ENCODE measurements at places on chromosomes 13 and 19.
A peak's percentile ranks its signal among the peaks of the same experiment; 100 is the strongest.

- no peak for DNase-seq
Measured at GRCh38 chr13:100396776-100397175, 191.8 kb downstream of the GGACT start.

- no peak for DNase-seq
Measured at GRCh38 chr13:39967199-39967959, 311.9 kb downstream of the COG6 start.

GRCh38 chr19:50465000-50465399 lies 11.3 kb upstream of the EMC10 start:
- no peak for DNase-seq

DNA sequence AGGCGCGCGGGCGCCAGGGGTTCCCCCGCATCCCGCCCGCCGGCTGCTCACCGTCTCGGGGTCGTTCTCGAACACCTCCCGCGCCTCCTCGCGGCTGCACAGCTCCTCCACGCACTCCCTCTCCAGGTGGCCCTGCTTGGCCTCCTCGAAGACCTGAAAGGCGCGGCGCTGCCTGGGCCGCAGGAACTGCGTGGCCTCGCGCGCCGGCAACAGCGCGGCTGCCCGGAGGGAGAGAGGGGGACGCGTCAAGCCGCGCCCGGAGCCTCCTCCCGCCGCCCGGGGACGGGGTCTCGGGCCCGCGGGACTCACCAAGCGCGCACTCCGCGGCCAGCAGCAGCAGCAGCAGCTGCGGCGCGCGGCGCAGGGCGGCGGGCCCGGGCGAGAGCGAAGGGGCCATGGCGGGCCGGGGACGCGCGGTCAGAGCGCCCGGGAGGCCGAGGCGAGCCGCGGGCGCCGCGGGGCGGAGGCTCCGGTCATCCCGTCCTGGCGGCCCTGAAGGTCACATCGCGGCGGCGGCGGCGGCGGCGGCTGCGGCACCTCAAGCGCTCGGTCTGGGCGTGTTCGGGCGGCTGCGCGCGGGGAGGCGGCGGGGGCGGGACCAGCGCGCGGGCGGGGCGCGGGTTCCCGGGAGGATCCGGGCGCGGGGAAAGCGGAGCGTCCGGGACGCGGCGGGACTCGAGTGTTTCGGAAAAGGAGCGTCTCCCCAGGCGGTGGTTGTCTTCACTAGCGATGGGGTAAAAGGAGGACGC lies at the start of gene GAS6:
TSS of gene GAS6 (minus strand) at position 553 of the 749 bp plus-strand sequence. CDS start at position 397, 156 bp downstream.
- peak; percentile 48 for DNase-seq

DNA sequence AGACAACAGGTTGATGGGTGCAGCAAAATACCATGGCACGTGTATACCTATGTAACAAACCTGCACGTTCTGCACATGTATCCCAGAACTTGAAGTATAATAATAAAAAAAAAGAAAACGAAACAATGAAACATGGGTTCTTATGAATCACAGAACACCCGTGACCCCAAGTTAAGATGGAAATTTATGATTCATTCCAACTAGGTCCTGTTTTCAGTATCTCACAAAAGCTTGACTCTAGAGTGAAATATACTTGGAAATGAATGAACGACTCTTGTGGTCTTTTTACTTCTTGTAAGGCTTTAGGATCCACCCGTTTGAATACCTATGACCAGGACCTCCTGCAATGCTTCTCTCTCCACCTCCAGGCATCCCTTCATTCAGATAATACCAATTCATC lies 3.5 kb upstream of the LILRB4 start:
- no peak for DNase-seq

- no peak for DNase-seq
Measured at GRCh38 chr19:38290631-38291147, 13.4 kb upstream of the C19orf33 start.

GRCh38 chr13:79525064-79525857 lies 44.3 kb downstream of the NDFIP2 start:
- DNase-seq: no peak

DNA sequence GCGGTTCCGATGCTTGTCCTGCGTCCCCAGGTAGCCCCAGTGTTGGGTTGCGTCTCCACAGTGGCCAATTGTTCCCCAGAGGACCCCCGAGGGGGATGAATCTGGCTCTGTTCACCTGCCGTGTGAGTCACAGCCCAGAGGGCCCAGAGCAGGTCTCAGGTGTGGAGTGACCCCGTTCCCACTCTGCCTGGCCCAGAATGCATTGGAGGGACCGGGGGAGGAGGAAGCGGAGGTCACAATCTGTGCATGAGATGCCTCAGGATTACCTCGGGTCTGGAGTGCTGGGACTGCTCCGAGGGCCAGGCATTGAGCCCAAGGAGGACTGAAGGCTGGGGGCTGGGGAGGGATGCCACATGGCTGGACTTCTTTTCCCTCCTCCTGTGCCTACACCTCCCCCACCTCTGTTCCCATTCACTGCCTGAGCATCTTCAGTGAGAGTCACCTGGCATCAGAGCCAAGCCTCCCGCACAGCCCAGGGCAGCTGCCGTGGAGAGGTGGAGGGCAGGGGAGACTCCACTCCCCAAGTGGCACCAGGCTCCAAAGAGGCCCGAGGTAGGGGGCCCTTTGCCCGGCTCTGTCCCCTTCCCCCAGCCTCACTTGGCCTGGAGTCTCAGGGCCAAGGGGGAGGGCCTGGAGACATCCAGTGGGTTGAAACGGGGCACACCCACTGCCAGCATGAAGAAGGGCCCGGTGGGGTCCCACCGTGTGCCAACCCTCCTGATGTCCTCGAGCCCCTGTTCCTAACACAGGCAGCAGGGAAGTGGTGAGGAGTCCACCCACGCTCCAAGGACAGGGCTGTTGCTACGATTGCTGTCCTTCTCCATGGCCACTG lies 81.1 kb downstream of the CHST8 start:
- DNase-seq: no peak

DNA sequence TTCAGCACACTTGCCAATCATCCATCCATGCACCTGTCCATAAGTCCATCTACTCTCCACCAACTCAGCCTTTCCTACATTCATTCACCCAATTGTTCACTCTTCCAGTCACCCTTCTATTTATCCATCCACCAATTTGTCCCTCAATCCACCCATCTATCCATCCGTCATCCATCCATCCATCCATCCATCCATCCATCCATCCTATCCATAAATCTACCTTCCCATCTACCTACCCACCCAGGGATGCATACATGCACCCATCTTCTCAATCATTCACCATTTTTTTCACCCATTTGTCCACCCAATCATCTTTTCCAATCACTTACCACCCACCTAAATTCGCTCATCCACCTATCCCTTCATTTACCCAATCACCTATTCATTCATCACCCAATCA lies 14.6 kb upstream of the CEACAM20 start:
- no peak for DNase-seq

- DNase-seq: peak; percentile 86
Measured at GRCh38 chr13:112931028-112931934, 37.7 kb upstream of the MCF2L start.

- no peak for DNase-seq
Measured at GRCh38 chr19:17105556-17105955, 30.0 kb downstream of the MYO9B start.
